ENCODE measurements at places on chromosomes 4 and X. TPM values are rescaled to one million over a fixed set of nuclear protein-coding genes. Genes with fewer than 3 reads are reported as not detected.
A peak's percentile ranks its signal among the peaks of the same experiment; 100 is the strongest.

The DMP1 gene
- not detected for total RNA-seq

The GNRHR gene
- total RNA-seq = not detected

The ANKRD50 gene
- total RNA-seq = 24.3 TPM

The FAM149A gene
- 45.5 TPM for total RNA-seq

The KIAA1210 gene
- total RNA-seq = not detected

The GABRB1 gene
- total RNA-seq = not detected

The STPG2 gene
- total RNA-seq = not detected

DNA sequence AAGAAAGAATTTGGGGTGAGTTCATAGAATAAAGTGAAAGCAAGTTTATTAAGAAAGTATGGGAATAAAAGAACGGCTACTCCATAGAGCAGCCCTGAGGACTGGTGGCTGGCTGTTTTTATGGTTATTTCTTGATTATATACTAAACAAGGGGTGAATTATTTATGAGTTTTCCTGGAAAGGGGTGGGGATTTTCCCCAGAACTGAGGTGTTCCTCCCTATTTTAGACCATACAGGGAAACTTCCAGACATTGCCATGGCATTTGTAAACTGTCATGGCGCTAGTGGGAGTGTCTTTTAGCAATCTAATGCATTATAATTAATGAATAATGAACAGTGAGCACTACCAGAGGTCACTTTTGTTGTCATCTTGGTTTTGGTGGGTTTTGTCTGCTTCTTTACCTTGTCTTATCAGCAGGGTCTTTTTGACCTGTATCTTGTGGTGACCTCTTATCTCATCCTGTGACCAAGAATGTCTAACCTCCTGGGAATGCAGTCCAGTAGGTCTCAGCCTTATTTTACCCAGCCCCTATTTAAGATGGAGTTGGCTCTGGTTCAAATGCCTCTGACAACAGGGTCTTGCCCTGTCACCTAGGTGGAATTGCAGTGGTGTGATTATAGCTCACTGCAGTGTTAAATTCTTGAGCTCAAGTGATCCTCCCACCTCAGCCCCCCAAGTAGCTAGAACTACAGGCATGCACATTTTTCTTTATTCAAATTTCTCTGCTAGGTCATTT is 27.1 kb downstream of the RAPGEF2 start:
- no peak overlapping the region for H3K4me3 ChIP-seq
- DNase-seq = no peak
- no peak overlapping the region for H3K27ac ChIP-seq
- no peaks in the 10 kb centered on the region for H3K27me3 ChIP-seq
- no peaks in the 10 kb centered on the region for H3K36me3 ChIP-seq

DNA sequence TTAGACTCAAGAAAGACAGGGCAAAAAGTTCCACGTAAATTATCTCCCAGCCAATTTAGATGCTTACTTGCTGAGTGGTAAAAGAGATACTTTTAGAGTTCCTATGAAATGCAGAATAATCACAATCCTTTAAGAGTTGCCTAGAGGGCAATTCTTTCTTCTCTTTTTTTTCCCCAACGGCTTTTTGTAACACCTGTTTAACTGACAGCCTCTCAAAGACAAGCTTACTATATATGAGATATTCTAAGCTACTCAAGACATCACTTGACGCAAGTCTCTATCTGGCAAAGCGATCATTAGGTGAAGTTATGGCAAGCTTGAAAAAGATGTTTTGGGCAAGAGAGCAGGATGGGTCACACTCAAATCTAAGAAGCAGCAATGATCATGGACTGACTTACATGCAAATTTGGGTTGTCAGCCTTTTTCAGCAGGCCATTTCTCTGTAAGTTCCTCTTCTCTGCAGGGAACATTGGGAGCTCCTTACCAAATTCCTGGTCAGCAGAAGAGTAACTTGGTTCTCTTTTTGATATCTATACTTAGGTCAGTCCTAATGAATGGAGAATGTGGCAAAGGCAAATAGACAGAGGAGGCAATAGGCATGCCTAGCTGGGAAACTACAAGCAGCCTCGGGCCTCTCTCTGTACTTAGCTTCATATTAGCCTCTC is 162.9 kb upstream of the FGF13 start:
- no peaks in the 10 kb centered on the region for H3K36me3 ChIP-seq
- no peak overlapping the region for H3K27ac ChIP-seq
- no peak overlapping the region for H3K4me3 ChIP-seq
- no peaks in the 10 kb centered on the region for H3K4me1 ChIP-seq

- peaks cover 11% of the 10 kb centered on the region for H3K36me3 ChIP-seq
- H3K27me3 ChIP-seq = no peaks in the 10 kb centered on the region
- peaks cover 22% of the 10 kb centered on the region for H3K4me1 ChIP-seq
- H3K4me3 ChIP-seq = no peak overlapping the region
Measured at GRCh38 chr4:183435803-183436202, 8.6 kb upstream of the CDKN2AIP start.

DNA sequence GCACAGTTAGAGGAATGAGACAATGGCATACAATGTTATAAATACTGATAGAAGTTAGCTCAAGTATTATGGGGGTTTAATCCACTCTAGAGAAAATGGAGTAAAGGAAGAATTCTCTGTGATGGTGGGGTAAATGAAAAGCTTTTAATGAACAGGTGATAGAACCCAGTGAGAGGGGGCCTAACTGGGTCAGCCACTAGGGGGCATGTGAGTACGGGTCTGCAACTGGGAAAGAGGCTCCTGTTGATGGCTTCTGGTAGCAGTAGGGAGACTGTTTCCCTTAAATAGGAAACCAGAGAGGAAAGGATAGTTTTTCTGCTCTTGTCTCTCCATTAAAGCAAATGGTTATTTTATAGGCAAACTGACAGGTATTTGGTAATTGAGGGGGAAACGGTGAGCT is 132.8 kb upstream of the GPR101 start:
- DNase-seq = peak; percentile 1
- no peak overlapping the region for H3K27ac ChIP-seq
- no peaks in the 10 kb centered on the region for H3K36me3 ChIP-seq
- H3K27me3 ChIP-seq = no peaks in the 10 kb centered on the region
- H3K4me3 ChIP-seq = no peak overlapping the region

- peak overlapping the region; percentile 97 for H3K4me3 ChIP-seq
- peak overlapping the region; percentile 94 for H3K27ac ChIP-seq
- H3K36me3 ChIP-seq = peaks cover 26% of the 10 kb centered on the region
- peaks cover 15% of the 10 kb centered on the region for H3K4me1 ChIP-seq
- H3K27me3 ChIP-seq = no peaks in the 10 kb centered on the region
Measured at GRCh38 chrX:147912093-147912801, 528 bp downstream of the FMR1 start.

DNA sequence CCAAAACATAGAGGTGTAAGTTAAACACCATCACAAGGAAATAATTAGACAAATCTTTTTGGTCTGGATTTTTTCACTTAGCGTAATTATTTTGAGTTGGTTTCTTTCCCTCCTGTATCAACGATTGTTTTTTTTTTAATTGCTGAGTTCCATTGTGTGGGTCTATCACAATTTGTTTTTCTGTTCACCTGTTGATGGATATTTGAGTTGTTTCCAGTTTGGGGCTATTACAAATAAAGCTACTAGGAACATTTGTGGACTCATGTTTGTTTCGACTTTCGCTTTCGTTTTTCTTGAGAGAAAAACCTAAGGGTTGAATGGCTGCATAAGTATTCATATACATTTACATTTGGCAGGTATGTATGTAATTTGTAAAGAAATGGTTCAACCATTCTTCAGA is 20.4 kb upstream of the FBXW7 start:
- H3K27me3 ChIP-seq = no peaks in the 10 kb centered on the region
- H3K27ac ChIP-seq = no peak overlapping the region
- peaks cover 13% of the 10 kb centered on the region for H3K4me1 ChIP-seq
- no peak overlapping the region for H3K4me3 ChIP-seq

DNA sequence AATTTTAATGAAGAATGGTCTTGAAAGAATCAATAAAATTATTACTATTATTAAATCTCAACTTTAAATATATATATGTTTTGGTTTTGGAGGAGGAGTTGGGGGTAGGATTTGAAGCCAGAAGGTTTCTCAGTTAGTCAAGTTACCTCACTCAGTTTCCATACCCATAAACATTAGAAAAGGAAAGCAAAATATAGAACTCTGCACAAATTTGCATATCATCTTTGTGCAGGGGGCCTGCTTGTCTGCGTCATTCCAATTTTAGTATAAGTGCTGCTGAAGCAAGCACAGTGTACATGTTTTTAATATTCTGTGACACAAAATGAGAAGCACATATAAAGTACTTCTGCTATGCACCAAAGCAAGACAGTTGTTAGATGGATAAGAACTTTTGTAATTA is 47.5 kb upstream of the SCRG1 start:
- DNase-seq = no peak
- H3K4me1 ChIP-seq = no peaks in the 10 kb centered on the region
- no peak overlapping the region for H3K27ac ChIP-seq
- no peak overlapping the region for H3K4me3 ChIP-seq
- H3K27me3 ChIP-seq = no peaks in the 10 kb centered on the region

GRCh38 chrX:108439961-108440696 is 491 bp downstream of the COL4A5 start:
- H3K27ac ChIP-seq = peak overlapping the region; percentile 86
- peak; percentile 9 for DNase-seq
- peaks cover 18% of the 10 kb centered on the region for H3K36me3 ChIP-seq
- peaks cover 8% of the 10 kb centered on the region for H3K4me1 ChIP-seq
- H3K4me3 ChIP-seq = peak overlapping the region; percentile 88

GRCh38 chr4:3337811-3338210 is 45.0 kb downstream of the RGS12 start:
- H3K27me3 ChIP-seq = no peaks in the 10 kb centered on the region
- DNase-seq = no peak
- H3K4me1 ChIP-seq = no peaks in the 10 kb centered on the region

DNA sequence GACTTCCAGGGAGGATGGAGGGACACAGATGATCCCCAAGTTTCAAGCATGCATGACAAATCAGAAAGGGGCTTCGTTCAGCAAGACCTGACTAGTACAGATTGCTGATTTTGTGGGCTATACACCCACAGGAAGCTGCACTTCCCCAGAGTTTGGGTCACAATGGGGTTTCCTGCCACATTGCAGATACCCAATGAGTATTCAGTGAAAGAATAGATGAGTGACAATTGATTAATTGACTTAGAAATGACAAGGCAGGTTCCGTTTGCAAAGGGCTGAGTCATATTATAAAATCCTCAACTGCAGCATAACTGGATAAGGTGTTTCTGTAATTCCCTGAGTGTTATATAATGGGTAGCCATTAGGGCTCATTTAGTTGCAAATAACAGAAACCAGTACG is 146.6 kb upstream of the TBL1X start:
- H3K27me3 ChIP-seq = no peaks in the 10 kb centered on the region
- no peaks in the 10 kb centered on the region for H3K36me3 ChIP-seq
- no peak overlapping the region for H3K4me3 ChIP-seq

DNA sequence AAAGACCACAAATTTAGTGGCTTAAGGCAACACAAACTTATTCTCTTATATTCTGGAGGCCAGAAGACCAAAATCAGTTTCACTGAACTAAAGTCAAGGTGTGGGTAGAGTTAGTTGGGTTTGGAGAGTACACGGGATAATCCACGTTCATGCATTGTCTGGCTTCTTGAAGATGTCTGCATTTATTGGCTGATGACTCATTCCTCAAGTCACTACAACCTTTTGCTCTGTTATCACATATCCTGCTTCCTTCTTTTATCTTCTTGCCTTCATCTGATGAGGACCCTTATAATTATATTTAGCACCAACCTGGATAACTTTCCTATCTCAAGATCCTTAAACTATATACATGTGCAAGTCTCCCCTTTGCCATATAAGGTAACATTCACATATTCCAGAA is 590.0 kb downstream of the FSTL5 start:
- H3K36me3 ChIP-seq = no peaks in the 10 kb centered on the region
- H3K4me3 ChIP-seq = no peak overlapping the region
- H3K4me1 ChIP-seq = peaks cover 20% of the 10 kb centered on the region
- no peak for DNase-seq
- H3K27me3 ChIP-seq = no peaks in the 10 kb centered on the region

DNA sequence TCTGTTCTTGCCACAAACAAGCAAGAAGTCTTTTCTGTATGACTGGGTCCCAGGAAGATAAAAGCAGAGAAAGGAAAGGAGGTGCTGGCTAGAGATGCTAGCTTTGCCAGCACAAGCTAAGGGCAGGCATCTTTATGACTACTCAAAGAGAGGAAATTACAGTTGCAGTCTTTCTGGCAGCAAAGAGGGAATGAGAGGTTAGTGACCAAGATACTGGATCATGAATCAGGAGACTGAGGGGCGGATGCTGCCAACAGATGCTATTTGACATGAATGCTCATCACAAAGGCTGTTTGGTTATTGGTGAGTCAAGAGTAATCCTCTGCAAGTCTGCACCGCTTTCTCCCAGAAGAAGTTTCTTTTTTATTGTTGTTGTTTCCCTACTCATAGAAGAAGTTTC is 5.5 kb upstream of the XIAP start:
- no peak for DNase-seq
- H3K27ac ChIP-seq = no peak overlapping the region
- H3K4me1 ChIP-seq = peaks cover 32% of the 10 kb centered on the region

GRCh38 chr4:26217961-26218676 is 102.7 kb upstream of the RBPJ start:
- H3K27me3 ChIP-seq = peaks cover 27% of the 10 kb centered on the region
- no peak for DNase-seq
- H3K27ac ChIP-seq = no peak overlapping the region
- H3K4me3 ChIP-seq = no peak overlapping the region
- peaks cover 34% of the 10 kb centered on the region for H3K4me1 ChIP-seq

DNA sequence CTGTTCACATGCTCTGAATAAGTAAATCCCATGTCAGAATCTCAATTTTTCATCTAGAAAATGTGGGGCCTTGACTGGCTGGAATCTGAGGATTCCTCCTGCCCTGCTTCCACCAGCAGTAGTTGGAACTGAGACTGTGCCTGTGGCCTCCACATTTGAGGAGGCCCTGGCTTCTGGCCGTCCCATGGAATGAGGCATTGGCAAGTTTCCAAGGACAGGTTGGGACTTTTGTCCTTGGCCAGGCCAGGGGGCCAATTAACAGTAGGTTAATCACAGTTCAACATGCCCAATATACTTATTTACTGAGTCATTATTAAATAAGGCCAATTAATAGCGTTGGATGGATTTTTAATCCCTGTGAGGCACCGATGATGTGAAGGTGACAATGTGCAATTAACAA is 50.2 kb upstream of the GABRE start:
- no peak for DNase-seq
- no peak overlapping the region for H3K4me3 ChIP-seq
- H3K27me3 ChIP-seq = no peaks in the 10 kb centered on the region
- H3K27ac ChIP-seq = no peak overlapping the region
- H3K36me3 ChIP-seq = no peaks in the 10 kb centered on the region
- H3K4me1 ChIP-seq = no peaks in the 10 kb centered on the region

Data from Calu3 (cell line).